Activated CD4-positive, alpha-beta T cell treated with anti-CD3 and anti-CD28 coated beads, Interleukin-2, amount 10 ng/mL, durations not matched to agents 24 days and 14 days (primary cell): ENCODE measurements at places on chromosomes 2 and 18. TPM values are rescaled to one million over a fixed set of nuclear protein-coding genes. Genes with fewer than 3 reads are reported as not detected.

DNA sequence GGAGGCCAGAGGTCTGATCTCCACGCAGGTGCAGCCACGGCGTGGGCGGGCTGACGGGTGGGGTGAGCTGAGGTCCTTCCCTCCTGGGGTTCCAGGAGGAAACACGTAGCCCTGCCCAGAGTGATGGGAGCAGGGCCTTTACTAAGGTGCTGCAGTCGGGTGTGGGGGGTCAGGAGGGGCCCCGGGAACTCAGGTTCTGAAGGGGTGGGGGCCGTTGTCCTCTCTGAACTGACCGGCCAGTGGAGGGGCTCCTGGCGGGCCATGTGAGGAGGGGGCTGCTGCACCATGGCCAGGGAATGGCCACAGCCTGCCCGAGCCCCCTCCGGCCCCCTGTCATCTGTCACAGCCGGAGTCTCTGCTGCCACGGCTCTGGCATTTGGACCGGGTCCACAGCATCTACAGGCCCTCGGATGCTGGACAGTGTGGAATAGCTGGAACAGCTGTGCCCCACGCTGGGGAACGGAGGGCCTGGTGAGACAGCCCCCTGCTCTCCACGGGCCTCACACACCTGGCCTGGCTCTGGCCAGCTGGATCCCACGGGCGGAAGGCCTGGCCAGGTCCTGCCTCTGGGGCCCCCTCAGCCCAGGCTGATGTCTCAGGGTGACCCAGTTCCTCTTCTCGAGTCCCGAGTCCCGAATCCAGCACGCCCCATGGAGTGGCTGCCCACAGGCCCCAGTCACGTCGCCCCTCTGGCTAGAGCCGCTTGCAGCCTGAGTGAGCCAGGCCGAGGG lies 145.6 kb upstream of the GPC1 start:
- H3K36me3 ChIP-seq: no peaks in the 10 kb centered on the region
- H3K4me1 ChIP-seq: no peaks in the 10 kb centered on the region
- no peak overlapping the region for H3K27ac ChIP-seq
- no peak overlapping the region for H3K4me3 ChIP-seq
- DNase-seq: no peak

- H3K27ac ChIP-seq: no peak overlapping the region
- no peak overlapping the region for H3K4me3 ChIP-seq
- H3K36me3 ChIP-seq: no peaks in the 10 kb centered on the region
- peaks cover 8% of the 10 kb centered on the region for H3K4me1 ChIP-seq
These were observed 49.2 kb upstream of the NEMP2 start for GRCh38 chr2:190583507-190584337.

DNA sequence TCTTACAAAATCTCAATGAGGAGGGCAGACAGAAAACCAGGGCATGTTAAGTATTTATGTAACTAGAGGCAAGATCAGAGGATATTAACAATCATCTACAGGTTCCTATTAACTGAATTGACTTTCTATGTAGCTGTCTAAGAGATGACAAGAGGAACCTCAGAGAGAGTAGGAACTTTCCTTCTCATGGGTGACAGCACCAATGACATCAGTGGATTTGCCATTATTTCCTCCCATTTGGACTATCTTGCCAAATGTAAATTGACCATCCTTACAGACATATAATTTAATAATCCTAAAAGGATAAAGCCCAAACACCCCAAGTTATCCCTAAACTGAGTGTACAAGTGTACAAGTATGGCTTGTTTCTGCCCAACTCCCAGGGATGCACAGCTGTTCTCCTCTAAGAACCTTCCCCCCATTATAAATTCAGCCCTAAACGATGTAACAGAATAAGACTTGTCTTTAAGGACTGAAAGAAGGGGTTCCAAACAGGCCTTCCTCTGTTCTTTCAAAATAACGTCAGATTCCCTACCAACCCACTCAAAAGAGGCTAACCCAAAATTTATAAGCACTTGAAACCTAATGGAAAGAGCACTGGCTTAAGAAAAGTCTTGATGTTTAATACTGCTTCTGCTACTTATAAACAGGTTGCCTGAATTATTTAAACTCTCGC lies 73.4 kb upstream of the CHAC2 start:
- peaks cover 6% of the 10 kb centered on the region for H3K4me1 ChIP-seq
- peaks cover 17% of the 10 kb centered on the region for H3K36me3 ChIP-seq
- no peak for DNase-seq

Gene PLCL1
- 0.45 and 0.63 TPM in 2 replicates for total RNA-seq

GRCh38 chr2:105409717-105410116 lies 10.9 kb upstream of the FHL2 start:
- H3K4me1 ChIP-seq: no peaks in the 10 kb centered on the region
- DNase-seq: no peak
